Renal pelvis (tissue), 12 donors: ENCODE measurements at places on chromosomes 16 and 17.

- DNase-seq, result no peak
Measured at GRCh38 chr16:68737046-68737729, at the start of gene CDH1. Gene CDH1 (plus strand): TSS chr16:68737292. CDS start chr16:68737416, 124 bp downstream.

DNA sequence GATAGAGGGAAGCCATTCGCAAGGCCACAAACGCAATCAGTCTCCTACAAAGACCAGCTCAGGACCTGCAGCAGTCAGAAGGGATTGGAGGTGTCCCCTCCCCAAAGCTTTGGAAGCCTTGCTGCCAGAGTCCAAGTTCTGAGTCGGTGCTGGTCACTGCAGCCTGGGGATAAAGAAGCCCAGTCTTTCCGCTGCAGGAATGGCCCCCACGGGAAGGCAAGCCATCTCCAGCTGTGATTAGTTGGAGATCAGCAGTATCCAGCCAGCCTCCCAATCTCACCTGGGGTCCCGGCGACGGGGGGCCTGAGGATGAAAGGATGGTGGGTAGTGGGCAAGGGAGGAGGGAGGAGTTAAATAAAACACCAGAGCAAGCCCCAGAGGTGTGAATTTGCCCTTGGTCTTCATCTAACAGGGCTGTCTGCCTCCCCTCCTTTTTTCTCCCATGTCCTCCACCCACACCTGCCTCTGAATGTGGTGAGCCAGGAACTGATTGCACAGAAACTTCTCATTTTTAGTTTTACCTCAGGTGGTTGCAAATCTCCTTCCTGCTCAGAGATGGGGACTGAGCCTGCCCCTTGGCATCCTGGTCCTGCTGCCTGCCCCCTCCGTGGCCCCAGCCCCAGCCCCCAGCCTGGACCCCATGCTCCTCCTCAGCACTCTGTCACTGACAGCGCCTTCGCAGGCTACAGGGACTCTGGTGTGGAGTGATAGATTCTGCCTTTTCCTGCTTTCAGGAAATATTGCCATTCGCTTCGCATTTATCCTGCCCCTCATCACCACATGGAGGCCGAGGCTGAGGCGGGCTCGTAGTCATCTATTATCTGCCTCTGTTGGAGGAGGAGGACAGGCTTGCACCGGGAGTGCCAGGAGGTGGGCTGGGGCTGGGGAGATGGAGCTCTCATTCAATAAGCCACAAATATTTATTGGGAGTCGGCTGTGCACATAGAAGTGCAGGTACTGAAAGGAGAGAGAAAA lies 262.9 kb upstream of the SDK2 start:
- DNase-seq, result no peak

DNA sequence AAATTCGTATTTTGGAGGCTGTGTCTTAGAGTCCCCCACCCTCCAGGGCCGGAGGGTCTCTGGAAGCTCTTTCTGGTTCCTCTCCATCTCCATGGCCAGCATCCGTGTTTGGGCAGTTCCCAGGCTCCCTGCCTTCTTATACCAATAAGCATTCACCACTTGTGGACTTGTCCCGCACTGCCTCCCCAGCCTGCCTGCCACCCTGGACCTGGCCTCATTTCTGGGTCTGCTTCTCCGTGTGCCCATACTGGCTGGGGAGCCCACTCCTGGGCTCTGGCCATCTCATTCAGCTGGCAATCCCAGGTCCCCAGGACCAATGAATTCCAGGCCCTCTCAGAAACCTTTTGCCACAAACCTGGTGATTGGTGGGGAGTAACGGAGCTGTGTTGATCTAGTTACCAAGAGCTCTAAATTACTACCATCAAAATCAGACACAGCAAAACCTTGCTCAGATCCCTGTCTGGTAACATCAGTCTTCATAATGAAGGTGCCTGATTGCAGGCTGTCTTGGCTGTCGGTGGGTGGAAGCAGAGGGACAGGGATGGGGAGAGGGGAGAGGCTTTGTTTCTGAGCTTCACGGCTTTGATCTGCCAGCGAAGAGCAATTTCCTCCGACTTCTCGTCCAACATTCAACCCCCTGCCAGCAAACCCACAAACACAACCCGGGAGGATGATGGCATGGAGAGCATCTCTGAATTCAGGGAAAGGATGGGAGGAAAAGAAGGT lies 27.7 kb upstream of the CRHR1 start:
- peak; percentile 16 for DNase-seq

GRCh38 chr17:50477976-50478375 lies 684 bp upstream of the RSAD1 start:
- no peak for DNase-seq

GRCh38 chr16:4515611-4516233 lies 22.9 kb downstream of the CDIP1 start:
- no peak for DNase-seq

DNA sequence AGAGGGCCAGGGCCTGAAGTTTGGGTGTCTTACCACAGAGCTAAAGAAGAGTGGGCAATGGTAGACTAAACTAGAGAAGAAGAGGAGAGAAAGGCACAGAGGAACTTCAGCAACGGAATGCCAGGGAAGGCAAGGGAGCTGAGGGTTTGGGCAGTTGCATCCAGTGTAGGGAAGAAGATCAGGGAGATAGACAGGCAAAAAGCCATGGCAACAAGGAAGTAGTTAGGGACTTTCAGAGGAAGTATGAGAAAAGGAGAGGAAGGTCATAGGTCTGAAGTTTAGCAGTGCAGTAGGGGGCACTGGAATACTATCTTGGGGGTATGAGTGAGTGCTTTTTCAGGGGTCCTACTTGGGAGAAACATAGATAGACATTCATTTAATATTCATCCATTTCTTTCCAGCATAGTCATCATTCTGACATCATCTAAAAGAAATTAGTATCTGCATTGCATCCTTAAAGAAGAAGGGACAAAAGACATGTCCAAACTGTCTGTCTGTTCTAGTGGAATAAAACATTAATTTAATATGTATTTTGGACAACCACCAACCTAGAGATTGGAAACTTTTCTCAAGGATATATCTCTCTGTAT lies 2.2 kb upstream of the NF1 start:
- DNase-seq, result no peak

GRCh38 chr17:42027961-42028790 lies 8.3 kb downstream of the NKIRAS2 start:
- DNase-seq, result peak; percentile 34

DNA sequence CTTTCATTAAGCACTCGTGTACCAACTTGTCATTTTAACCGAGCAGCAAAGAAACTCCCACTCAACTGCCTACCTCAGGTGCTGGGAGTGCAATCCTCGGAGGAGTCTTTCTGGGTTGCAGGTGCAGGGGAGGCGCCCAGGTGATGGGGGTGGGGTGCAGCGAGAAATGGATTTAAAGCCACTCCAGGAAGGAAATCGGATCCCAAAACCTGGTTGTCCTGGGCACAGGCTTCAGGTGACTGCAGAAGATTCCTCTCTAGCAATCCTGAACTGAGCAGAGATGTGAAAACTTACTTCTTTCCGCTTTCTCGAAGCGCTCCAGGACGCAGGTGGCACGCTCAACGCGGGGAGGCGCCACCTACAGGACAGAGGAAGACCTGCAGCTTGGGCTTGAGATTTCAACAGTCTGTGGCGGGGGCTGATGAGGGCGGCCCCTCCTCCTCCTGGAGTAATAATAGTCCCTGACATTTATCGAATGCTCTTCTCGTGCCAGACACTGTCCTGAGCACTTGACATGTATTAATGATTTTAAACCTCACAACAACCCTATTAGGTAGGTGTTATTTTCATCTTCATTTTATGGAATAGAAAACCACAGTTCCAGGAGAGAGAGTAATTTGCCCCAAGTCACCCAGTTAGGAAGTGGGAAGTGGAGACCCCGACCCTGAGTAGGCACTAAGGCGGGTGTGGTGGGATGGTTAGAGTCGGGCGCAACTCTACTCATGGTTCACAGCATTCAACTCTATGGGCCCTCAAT lies 27.2 kb upstream of the SKAP1 start:
- DNase-seq, result peak; percentile 66

GRCh38 chr16:56143666-56144065 lies 47.6 kb upstream of the GNAO1 start:
- DNase-seq, result no peak
